ENCODE measurements at places on chromosomes 6 and 20. TPM values are rescaled to one million over a fixed set of nuclear protein-coding genes. Genes with fewer than 3 reads are reported as not detected.

DNA sequence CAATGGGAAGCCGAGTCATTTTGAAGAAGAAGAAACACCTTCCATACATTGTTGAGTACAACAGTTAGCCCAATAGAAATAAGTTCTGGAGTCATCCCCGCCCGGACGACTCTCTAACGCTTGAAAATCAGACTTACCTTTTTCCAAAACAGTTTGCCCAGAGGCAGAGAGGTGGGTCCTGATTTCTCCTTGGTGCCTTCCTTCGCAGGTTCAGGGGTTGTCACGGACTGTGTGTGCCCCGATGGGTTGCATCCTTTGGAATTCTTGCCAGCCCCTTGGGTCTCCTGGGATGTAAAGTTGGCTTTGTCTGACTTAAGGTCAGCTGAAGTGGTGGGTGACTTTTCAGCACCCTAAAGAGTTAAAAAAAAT lies 85.3 kb downstream of the BCAS1 start:
- DNase-seq, result no peak

DNA sequence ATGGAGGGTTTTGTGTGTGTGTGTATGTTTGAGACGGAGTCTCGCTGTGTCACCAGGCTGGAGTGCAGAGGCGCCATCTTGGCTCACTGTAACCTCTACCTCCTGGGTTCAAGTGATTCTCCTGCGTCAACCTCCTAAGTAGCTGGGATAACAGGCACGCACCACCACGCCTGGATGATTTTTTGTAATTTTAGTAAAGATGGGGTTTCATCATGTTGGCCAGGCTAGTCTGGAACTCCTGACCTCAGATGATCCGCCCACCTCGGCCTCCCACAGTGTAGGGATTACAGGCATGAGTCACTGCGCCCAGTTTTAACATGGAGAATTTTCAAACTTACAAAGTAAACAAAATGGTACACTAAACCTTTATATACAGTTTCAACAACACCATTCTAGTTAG lies 22.8 kb downstream of the AMD1 start:
- no peak for DNase-seq

The C6orf15 gene
- not detected for polyA plus RNA-seq

- DNase-seq, result no peak
Observed at GRCh38 chr20:38369389-38369788, 23.1 kb downstream of the LBP start.

- DNase-seq, result no peak
Observed at GRCh38 chr6:22980446-22980845, 411.1 kb downstream of the HDGFL1 start.

GRCh38 chr6:45964300-45964699 lies 51.4 kb downstream of the CLIC5 start:
- DNase-seq, result no peak

Measured in right renal cortex interstitium (tissue), 3 donors.